ENCODE measurements at places on chromosomes 3 and 15.

GRCh38 chr3:94794563-94794962 is 731.7 kb downstream of the NSUN3 start:
- no peak for DNase-seq

GRCh38 chr15:62533687-62534086 is 368.6 kb upstream of the C2CD4B start:
- no peak for DNase-seq

DNA sequence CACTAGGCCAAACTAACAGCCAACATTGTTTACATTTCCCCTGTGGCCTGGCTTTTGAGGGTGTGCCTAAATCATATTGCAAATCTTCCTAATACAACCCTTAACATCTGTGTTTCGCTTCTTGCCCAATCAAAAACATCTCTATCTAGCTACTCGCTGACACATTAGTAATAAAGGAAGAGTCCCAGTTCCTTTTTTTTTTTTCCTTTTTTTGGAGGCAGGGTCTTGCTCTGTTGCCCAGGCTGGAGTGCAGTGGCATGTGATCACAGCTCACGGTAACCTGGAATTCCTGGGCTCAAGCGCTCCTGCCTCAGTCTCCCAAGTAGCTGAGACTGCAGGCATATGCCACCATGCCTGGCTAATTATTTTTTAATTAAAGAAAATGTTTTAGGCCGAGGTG is 2.1 kb upstream of the SRPRB start:
- no peak for DNase-seq

GRCh38 chr15:73838831-73839426 is 34.4 kb upstream of the TBC1D21 start:
- no peak for DNase-seq

DNA sequence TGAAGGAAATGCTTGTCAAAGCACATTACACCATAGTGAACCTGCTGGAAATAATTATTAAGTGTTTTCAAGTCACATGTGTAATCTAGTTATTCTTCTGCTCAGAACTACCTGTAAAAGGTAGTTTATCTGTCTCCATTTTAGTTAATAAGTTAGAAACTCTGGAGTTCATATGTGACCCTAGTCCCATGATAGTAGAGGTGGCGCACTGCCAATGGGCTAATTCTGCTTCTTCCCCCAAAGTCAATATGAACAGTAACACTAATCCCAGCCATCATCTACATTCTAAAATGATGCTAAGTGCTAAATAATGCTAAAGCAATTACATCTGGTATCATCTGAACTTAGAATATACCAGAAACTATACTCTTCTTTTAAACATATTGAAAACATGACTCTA is 361.0 kb upstream of the NECTIN3 start:
- no peak for DNase-seq

DNA sequence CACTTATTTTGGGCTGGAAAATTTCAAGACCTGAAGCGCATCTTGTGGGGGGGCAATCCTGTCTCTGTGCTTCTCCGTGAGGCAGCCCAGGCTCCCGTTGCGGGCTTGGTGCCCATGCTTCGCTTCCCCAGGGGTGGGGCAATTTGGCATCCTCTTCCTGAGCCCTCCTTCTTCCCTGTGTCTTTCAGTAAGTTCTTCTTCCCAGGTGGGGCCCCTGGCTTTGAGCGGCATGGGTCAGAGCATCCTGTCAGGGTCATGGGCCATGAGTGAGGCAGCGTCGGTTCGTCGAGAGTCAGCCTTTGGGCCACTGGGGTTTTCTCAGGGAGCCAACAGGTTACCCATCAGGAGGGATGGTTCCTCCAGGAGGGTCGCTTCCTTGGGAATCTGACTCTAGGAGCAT is 200.7 kb downstream of the UBE3A start:
- no peak for DNase-seq
